ENCODE measurements at places on chromosomes 1 and 21.

GRCh38 chr1:46413596-46413985 is 19.5 kb downstream of the FAAH start:
- peak; percentile 88 for DNase-seq

DNA sequence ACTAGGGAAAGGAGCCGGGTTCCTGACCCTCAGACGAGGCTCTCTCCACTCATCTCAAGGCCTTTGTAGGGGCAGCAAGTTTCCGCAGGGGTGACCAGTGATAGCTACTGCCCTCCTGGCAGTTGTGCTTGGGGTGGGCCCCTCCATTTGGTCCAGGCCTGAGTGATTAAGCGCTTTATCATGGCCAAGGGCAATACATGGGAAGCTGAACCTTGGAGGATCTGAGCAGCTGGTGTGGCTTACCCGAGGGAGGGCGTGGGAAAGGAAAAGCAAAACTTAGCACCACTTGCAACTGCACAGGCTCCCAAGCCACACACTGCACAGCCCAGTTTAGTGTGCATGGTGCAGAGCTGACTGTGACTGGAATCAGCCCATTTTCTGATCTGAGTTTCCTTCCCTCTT is 47.8 kb downstream of the GADD45A start:
- no peak for DNase-seq

DNA sequence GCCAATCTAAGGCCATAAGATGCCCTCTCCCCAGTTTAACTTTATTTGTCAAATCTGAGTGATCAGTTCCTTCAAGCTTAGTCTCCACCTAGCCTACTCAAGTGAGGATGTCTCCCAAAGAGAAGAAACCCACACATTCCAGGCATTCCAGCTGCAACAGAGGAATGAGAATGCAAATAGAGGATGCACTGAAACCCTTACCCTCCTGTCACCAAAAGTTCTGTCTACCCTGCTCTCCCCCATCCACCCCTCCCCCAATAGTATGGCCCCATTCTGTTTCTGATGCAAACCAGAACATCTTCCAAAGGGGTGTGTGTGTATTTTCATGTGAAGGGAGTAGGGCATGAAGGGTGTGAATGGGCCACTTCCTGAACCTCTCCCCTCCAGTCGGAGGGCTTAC is 3.0 kb downstream of the DUSP23 start:
- DNase-seq: no peak

- no peak for DNase-seq
Observed at GRCh38 chr1:95023399-95024043, 49.2 kb downstream of the ALG14 start.

- peak; percentile 42 for DNase-seq
Observed at GRCh38 chr1:200973937-200974657, 49.4 kb downstream of the KIF21B start.

- no peak for DNase-seq
Observed at GRCh38 chr21:39845571-39846130, 21.6 kb upstream of the PCP4 start.

GRCh38 chr1:17045150-17045549 is 8.7 kb downstream of the SDHB start:
- no peak for DNase-seq

DNA sequence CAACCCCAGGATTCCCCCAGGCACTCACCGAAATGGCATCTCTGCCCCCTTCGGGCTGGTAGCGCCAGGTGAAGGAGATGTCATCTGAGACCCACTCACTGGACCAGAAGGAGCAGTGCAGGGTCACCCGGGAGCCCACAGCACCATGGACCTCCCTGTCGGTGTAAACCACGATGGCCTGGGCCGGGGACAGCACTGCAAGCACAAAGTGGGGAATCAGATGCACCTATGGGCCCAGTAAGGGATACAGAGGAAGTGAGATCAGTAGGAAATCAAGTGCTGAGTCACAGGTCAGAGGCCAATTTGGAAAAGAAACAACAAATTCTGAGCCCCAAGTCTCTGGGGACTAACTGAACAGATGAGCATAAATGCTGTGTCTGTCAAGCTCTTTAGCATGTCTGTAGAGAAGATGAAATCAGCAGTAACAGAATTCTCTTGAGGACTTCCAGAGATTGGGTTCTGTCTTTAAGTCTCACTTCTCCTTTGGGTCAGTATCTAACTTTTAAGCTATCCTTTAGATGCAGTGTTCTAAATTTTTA is 2.5 kb downstream of the MPZ start:
- no peak for DNase-seq

DNA sequence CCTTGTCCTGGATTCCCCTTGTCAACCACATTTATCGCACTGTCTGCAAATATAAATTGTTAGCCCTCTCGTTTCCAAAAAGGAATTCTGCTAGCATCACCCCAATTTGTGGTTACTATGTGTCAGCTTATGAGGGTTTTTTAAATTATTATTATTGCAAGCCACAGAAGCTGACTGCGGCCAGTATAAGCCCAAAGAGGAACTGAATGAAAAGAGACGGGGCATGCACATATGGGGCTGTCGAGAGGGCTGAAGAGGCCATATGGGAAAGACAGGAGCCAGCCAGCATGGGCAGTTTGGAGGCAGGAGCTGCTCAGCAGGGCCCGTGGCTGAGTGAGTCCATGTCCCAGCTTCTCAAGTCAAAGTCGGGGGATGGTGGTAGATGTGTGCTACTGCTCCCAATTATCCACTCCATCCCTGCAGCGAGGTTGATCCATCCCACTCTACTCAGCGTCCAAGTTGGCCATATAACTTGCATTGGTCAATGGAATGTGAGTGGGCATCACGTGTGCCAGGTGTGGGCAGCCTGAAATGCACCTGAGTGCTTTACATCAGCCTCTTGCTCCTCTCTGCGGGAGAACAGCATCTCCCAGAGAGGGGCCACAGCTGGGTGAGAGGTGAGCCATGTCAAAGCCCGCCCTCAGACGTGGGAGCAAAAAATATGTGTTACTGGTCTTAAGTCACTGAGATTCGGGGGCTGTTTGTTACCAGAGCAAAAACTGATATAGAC is 37.6 kb upstream of the LDLRAP1 start:
- no peak for DNase-seq

DNA sequence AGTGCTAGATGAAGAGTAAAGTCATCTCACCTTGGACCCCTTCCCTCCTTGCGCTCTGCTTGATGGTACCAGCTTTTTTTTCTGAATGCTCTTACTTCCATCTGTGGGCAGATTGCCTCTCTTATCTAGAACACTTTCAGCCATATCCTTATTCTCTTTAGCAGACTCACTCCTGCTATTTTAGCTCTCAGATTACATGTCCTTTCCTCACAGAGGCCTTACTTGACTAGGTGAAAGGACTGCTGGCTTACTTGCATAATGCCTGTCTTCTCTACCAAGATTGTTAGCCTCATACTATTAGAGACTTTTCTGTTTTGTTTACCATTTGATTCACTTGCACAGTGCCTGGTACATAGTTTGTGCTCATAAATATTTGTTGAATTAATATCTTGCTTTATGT is 9.3 kb downstream of the IFI44 start:
- no peak for DNase-seq

- DNase-seq: no peak
Observed at GRCh38 chr1:88462096-88462487, 222.0 kb upstream of the PKN2 start.

GRCh38 chr1:218164930-218165700 is 120.0 kb upstream of the RRP15 start:
- DNase-seq: peak; percentile 81

GRCh38 chr1:188615321-188615720 is 1786.6 kb downstream of the PLA2G4A start:
- no peak for DNase-seq

DNA sequence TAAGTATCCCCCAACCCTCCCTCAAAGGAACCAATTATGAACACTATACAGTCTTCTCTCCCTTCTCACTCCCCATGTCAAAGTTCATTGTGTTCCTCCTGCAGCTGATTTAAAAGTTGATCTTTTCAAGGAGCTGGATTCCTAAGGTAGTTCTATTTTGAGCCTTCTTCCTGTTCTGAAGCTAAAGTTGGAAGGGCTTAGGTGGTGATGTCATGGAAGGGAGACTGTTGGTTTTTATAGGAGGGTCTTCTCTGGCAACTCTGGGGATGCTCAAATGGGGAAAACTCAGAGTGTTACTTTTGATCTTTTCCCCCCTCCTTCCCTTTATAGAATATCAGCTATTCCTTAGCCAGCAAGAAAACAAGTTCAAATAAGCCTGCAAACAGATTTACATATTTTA is 83.0 kb upstream of the AK4 start:
- DNase-seq: no peak

DNA sequence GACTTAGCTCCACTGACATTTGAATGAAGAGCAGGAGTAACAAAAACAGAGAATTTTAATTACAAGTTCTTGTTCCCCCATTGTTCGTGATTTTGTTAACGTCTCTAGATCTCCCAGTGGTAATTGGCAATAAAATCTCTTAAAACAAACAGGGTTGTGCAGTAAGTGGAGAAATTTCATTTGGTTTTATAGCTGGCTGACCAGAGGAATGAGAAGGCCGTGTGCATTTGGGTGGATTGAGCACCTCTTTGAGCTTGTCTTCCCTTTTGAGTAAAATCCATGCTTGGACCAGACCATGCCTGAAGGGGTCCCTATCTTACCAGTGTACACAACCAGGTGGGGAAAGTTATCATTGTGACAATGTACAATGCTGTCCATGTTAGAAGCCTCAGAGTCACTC is 137.8 kb downstream of the HIVEP3 start:
- DNase-seq: no peak

- peak; percentile 83 for DNase-seq
Observed at GRCh38 chr1:154608397-154609270, 648 bp upstream of the ADAR start.

DNA sequence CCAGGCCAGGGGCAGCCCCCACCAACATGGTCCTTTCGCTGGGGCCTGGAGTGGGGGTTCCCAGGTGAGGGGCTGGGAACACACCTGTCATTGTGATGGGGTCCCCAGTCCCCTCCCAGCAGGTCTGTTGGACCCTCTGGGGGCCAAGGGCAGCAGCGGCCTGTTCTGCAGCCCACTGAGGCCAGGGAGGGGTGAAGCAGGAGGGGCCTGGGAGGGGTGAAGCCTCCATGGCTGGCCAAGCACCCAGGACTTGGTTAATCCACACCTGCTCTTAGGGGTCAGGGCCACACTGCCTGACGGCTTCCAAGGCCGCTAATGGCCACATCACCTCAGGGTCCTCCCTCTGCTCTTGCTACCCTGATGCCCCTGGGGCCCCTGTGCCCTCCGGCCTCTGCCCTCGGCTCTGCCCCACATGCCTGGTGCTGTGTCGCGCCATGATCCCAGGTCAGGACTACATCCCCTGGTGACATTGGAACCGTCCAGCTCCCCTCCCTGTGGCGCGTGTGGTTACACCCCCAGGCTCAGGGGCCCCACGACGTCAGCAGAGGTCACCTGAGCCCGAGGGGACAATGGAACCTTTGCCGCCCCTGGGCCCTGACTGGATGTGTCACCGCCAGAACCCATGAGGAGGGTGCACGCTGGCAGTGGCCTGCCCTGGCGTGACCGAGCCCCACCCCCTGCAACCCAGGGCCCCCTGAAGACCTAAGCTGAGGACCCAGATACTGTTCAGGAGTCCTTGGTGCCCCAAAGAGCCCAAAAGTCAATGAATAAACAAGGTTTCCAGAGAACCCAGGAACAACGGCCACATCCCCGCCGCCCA is 7.0 kb downstream of the TNFRSF18 start:
- DNase-seq: peak; percentile 71

DNA sequence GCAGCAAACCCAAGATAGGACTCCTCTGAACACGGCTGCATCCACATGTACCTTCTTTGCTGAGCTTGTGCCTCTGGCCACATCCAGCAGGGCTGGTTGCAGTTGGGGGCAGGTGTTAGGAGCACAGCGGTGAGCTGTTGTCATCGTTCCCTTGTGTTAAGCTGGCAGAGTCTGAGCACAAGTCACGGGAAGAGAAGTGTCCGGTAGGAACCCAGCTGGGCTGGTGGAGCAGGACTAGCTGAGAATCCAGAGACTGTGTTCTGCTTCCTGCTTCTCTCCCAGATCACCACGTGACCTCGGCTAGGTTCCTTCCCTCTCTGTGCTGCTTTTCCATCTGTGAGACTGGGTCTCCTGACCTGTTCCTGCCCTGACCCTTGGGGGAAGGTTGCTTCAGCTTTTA is 105.1 kb downstream of the PCBP3 start:
- no peak for DNase-seq
